HT1080 (cell line): ENCODE measurements at places on chromosomes 6 and 20. TPM values are rescaled to one million over a fixed set of nuclear protein-coding genes. Genes with fewer than 3 reads are reported as not detected.

Gene RRAGD
- 3.6 and 5.3 TPM in 2 replicates for total RNA-seq

DNA sequence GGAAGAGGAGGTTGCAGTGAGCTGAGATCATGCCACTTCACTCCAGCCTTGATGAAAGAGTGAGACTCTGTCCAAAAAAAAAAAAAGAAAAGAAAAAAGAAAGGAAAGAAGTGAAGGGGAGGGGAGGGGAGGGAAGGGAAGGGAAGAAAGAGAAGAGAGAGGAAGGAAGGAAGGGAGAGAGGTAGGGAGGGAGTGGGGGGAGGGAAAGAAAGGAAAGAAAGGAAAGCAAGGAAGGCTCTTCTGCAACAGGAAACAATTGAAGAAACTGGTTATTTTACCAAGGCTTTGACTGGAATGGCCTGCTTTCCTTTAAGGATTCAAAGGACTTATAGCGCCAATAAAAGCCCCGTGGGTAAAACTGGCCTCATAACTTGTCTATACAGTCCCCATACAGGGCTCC lies 64.6 kb downstream of the ABHD12 start:
- DNase-seq: no peak

Gene GSTA1
- not detected in 2 replicates for total RNA-seq

Gene STMND1
- not detected in 2 replicates for total RNA-seq

DNA sequence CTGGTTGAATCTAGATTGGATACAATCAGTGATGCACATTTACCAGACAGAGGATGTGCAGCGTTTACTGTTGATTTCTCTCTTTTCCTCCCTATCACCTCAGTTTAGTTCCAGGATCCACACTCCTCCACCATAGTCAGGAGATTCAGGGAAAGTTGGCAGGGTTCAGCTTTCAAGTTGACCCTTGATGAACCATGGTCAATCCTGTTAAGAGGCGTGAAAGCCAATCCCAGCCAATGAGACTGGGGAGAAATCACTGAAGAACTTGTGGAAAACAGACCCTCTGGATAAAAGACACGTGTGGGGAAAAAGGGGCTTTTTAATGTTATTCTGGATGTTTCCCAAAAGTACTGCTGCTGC lies 19.2 kb upstream of the SCP2D1 start:
- DNase-seq: no peak
